ENCODE measurements at places on chromosomes 2 and 18.

GRCh38 chr18:53411511-53411910 lies 813.0 kb downstream of the MBD2 start:
- no peak for DNase-seq

DNA sequence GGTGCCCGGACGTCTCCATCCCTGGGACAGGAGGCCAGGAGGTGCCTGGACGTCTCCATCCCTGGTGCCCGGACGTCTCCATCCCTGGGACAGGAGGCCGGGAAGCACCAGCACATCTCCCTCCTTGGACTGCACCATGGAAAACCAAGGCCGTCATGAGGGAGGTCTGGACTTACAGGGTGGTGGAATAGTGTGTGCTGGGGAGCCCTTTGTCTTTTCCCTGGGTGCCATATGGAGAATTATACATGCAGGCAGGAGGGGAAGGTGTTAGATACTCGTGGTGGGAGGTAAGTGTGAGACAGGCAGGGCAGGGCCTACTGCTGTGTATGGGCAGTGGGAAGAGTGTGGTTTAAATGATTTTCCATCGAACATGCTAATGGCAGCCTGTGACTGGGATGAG lies 52.9 kb downstream of the RTP5 start:
- DNase-seq: no peak

DNA sequence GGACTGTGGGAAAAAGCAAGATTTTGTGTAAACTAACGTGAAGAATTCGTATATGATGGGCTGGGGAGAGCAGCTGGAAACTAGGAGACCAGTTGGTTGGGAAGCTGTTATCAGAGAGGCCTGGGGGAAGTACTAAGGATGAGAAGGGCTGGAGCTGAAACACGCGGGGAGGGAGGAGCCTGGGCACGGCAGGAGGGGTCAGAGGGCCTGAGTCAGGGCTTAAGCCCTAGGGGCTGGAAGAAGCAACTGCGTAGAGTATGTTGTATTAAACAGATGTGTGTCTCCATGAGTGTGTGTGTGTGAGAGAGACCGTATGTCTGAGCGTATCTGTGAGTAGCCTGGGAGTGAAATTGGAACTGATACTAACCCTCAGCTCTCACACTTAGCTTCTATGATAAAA lies 8.4 kb downstream of the POMC start:
- DNase-seq: no peak

GRCh38 chr2:387980-388421 lies 100.1 kb upstream of the ALKAL2 start:
- DNase-seq: no peak

GRCh38 chr2:70009762-70010575 lies 48.5 kb upstream of the ASPRV1 start:
- DNase-seq: no peak

- no peak for DNase-seq
Observed at GRCh38 chr18:69330385-69331005, 70.2 kb upstream of the DOK6 start.

GRCh38 chr2:223418131-223418530 lies 184.0 kb downstream of the SCG2 start:
- no peak for DNase-seq

- DNase-seq: no peak
Observed at GRCh38 chr18:43534511-43534910, 257.2 kb upstream of the SYT4 start.

DNA sequence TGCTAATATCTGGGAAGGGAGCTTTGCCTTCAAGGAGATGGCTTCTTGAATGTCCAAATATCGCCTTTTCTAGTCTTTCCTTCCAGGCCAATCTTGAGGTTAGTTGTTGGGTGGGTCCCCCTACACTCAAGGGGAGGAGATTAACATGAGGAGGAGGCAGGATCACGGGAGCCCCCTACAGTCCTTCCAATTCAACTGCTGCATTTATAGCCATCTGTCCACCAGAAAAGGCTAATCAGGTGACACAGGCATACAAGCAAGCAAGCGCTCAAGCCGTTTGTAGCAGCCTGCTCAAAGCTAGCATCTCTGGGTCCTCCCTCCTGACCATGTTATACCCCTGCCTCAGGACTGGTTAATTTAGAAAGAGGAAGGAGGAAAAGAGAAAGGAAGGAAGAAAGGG lies 87.6 kb downstream of the MRPS9 start:
- DNase-seq: no peak

DNA sequence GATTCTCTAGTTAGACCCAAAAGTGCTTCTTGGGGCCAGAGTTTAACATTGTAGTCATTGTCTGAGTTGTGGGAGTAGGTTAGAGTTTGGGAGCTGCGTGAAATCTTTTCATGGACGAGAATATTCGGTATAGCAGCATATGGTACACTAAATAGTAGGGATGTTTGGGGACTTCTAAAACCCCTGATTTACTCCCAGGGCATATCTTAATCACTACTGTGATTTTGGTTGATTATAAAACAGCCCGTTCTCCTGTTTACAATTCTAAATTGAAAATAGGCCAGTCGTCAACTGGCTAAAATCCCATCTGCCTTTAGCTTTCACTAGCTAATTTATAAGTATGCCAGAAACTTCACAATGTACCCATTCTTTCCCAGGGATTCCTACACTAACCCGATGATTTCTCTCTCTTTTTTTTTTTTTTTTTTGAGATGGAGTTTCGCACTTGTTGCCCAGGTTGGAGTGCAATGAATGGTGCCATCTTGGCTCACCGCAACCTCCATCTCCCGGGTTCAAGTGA lies 44.3 kb downstream of the MOB4 start:
- no peak for DNase-seq

DNA sequence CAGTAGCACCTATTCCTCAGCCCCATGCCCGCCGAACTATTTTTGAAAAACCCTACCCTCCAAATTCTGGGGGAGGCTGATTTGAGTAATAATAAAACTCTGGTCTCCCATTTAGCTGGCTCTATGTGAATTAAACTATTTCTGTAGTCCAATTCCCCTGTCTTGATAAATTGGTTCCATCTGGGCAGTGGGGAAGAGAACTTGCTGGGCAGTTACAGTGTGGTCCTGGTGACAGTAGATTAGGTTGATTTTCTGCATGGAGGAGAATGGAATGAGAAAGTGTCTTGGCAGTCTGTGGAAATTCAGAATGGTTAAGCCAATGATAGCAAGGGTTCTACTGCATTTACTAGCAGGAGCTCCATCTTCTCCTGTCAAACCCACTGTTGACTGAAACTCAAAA lies 95.0 kb downstream of the SPP2 start:
- no peak for DNase-seq

DNA sequence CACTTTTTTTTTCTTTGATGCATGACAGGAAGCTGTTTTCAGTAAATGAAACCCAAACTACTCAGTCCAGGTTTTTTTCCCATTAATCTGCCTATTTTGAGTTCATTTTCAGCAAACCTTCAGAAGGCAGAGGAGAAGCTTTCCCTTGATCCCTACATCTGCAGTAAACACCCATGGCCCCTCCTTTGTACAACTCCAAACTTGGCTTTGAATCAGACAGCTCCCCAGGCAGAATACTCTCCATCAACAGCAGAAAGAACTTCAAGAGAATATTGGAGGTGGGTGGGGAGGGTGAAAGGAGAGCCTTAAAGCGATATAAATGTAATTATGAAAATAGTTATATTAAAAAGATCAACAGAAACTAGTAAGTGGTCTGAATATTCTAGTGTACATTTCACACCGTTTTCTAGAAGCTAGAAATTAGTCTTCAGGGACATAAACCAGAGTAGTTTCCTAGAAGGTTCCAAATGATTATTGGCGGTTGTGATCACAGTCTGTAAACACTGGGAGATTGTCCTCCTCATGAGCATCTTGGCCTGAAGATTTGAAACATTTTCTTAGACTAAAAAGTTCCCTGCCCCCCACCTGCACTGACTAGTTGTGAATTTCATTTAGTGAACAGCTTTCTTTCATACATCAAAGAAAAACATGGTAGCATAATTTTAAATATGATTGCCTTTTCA lies 75.1 kb upstream of the STK39 start:
- no peak for DNase-seq

All from effector memory CD8-positive, alpha-beta T cell (primary cell).